ENCODE measurements at places on chromosomes 2 and 18. TPM values are rescaled to one million over a fixed set of nuclear protein-coding genes. Genes with fewer than 3 reads are reported as not detected.

DNA sequence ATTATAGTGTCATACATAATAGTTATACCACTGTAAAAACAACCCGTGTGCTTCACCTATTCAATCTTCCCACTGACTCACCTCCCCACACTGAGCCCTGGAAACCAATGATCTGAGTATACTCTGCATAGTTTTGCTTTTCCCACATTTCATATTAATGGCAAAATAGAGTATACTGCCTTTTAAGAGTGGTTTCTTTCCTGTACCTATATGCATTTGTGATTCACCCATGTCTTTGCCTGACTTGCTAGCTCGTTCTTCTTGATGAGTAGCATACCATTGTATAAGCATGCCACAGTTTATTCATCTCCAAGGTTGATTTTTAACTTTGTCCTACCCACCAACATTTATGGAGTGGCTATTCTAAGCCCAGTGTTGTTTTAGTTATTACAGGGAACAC is 686.4 kb downstream of the PLCL1 start:
- no peak for DNase-seq

- DNase-seq: no peak
These were observed 209.5 kb upstream of the HAAO start for GRCh38 chr2:43001787-43002468.

GRCh38 chr18:61334951-61335683 is 1.9 kb downstream of the CDH20 start:
- no peak for DNase-seq

- DNase-seq: no peak
These were observed 133.1 kb downstream of the MYCN start for GRCh38 chr2:16073471-16073870.

GRCh38 chr2:175175896-175176295 is 5.6 kb downstream of the ATP5MC3 start:
- peak; percentile 65 for DNase-seq

DNA sequence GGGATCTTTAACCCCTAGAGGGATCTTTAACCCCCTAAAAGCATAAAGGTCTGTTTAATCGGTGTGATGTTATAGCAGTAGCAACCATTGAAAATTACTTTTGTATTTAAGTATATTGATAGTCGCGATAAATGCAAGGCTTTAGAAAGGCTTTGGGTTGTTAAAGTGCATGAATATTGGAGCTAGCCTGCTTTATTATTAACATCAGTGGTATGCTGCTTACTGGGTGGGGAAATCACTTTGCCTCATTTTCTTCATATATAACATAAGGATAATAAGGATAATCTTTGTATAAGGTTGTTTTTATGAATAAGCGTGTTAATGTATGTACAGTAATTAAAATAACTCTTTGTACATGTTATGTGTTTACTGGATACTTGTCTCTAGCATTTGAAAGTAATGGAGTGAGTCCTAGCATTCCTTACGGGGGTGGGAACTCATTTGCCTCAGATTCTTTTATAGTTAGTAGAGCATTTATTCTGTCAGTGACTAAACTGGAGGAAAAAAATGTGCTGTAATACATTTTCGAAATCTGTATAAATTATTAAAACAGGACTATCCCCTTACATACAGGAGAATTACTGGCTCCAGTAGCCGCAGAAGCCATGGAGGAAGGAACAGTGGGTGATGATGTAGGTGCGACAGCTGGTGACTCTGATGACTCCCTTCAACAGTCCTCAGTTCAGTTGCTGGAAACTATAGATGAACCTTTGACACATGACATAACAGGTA is 122.2 kb downstream of the BIRC6 start:
- peak; percentile 69 for DNase-seq

DNA sequence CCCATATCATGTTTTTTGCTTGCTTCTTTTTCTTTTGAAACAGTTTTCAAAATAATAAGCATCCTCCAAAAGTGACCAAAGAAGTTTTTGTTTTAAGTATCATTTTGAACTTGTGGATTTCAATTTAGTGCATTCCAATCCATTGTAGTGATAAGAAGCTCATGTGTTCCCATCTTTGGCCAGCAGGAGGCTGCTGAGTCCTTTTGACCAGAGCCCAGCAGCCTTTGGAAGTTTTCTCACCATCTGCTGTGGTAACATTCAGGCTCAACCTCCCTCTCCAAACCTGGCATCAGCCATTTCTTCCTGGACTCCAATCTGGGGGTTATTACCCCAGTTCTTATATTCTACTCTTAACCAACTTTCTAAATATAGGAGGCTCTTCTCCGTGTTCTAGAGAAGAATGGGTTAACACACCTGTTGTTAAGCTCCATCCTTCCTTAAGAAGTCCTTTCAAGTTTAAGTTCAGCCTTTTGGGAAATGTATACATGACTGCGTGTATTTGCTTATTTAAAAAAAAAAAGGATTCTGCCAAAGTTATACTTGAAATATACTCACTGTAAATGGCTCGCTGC is 39.0 kb upstream of the MAL start:
- peak; percentile 70 for DNase-seq

Gene ACMSD
- polyA plus RNA-seq: not detected
